ENCODE measurements at places on chromosomes 12 and 14.

GRCh38 chr12:41652981-41653380 lies 464.9 kb downstream of the PDZRN4 start:
- no peak for DNase-seq

- DNase-seq, result no peak
Observed at GRCh38 chr14:99387880-99388279, 92.8 kb downstream of the SETD3 start.

- DNase-seq, result no peak
Observed at GRCh38 chr14:89107626-89108025, 283.2 kb downstream of the TTC8 start.

DNA sequence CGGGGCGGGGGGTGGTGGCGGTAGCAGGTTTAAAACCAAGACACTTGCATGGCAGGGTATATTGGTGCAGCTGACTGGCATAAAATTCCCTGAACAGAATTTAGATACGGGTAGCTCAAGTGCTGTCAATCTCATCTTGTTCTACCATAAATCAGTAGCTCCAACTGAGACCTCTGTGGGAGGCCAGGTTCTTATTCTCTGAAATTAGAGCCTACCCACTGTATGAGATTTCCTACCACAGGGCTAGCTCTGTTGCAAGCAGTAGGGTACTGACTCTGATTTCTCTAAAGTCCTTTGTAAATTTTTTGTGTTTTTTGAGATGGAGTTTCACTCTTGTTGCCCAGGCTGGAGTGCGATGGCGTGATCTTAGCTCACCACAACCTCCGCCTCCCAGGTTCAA lies 3.3 kb upstream of the RPLP0 start:
- no peak for DNase-seq

GRCh38 chr12:102676812-102677211 lies 196.4 kb upstream of the IGF1 start:
- no peak for DNase-seq

- DNase-seq, result no peak
Observed at GRCh38 chr12:28552251-28552970, 362.2 kb downstream of the CCDC91 start.

- no peak for DNase-seq
Observed at GRCh38 chr14:50312734-50313054, 570 bp downstream of the DMAC2L start.

- DNase-seq, result no peak
Observed at GRCh38 chr14:77763316-77763715, 2.4 kb upstream of the SNW1 start.

DNA sequence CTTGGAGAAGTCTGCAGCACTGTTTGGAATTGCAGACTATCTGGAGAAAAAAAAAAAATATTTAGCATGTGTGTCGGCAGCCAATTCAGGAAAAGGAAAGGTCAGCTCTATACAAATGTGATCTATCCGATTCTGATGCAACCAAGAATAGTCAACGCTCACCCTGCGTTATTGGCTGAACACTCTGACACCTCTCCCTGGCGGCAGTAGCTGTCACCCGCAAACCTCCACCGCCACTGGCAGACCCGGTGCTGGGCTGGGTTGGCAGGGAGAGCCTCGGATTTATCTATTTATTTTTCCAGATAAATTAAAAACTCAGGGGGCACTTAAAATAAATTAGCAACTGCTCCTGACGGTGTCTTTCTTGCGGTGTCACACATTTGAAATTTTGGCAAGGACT lies 409.7 kb downstream of the VRK1 start:
- DNase-seq, result no peak

- DNase-seq, result no peak
Observed at GRCh38 chr12:123879101-123879500, 93.5 kb downstream of the CCDC92 start.

DNA sequence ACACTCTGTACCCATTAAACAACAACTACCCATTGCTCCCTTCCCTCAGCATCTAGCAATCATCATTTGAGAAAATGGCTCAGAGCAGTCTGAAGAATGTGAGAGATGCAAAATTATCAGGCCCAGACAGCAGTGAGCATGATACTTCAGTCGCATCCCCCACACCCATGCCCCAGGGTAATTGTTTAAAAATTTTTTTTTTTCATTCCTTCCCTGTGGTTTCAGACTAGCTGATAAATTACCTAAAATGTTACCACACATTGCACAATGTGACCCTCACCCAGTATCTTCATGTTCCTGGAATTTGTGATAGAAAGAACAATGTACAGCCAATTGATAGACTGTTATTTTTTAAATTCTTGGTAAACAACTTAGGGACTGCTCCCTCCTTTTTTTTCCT lies 11.3 kb upstream of the USP15 start:
- no peak for DNase-seq

DNA sequence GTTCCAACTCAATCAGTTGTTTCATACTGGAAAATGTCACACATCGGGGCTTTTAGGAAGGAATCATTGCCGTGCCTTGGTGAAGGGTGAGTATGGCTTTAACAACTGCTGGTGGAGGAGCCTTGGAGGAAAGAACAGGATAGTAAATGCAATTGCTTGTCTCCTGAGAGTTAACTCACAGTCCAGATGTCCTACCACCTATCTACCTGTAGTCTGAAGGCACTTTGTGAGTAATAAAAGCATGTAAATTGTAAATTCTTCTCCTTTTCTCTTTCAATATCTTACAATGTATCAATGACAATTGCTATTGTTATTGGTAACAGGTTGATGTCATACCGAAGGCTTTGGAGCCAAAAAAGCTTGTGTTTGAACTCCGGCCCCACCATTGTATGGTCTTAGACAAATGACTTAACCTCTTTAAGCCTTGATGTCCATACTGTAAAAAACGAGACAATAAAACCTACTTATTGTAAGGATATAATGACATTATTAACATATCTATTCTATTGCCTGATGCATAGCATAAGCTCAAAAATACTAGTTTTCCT lies 397.4 kb downstream of the ADAMTS20 start:
- no peak for DNase-seq

GRCh38 chr12:61422786-61423185 lies 837.4 kb upstream of the USP15 start:
- no peak for DNase-seq

- DNase-seq, result no peak
Observed at GRCh38 chr12:76519538-76519937, 40.0 kb downstream of the OSBPL8 start.

DNA sequence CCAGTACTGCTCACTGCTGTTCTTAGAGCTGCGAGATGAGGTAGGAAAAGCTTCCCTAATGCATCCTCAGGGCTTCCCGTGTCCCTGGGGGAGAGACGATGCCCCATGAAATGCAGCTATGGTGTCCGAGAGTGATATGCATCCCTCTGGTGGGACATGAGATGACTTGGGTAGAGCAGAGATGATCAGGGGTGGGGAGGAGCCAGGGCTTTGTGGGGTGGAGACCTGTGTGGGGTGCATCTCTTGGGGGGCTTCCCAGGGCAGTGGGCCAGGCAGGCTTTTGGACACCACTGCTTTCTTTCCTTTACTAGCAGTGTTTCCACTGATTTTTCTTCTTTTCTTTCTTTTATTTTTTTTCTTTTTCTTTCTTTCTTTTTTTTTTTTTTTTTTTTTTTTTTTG lies 147.3 kb downstream of the ADGRD1 start:
- no peak for DNase-seq

GRCh38 chr14:54697001-54697400 lies 130.1 kb downstream of the SAMD4A start:
- DNase-seq, result no peak

DNA sequence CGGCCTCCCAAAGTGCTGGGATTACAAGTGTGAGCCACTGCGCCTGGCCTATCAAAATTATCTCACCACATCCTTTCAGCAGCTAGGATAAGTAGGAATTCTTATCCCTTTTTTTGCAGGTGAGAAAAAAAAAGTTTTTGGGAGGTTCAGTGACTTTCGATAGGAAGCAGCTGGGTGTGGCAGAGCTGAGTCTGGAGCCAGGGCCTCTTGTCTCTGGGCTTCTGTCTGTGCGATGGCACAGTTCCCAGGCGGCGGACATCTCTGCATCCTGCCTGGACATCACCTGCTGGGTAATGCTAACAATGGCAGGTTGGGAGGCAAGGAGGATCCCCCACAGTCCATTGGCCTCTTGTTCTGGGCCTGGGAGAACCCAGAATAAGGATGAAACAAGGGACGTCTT lies 12.5 kb downstream of the NRXN3 start:
- no peak for DNase-seq

DNA sequence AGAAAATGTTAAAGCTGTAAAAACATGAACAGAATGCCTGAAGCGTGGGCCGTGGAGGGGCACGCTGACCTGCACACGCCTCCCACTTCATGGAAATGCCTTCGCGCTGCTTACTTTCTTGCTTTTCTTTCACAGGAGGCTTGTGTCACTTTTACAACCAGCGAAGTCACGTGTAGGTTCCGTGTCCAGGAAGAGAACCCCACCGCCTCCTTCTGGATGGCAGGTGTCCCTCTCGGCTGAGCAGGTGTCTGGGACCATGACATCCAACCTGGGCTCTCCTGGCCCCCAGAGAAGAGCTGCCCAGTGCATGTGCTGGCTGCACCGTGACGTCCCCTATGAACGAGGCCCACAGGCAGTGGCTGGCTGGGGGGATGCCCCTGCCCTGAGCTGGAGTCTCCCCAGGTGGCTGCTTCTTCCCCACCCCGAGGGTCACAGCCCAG lies 345.0 kb upstream of the SFSWAP start:
- no peak for DNase-seq
